ENCODE measurements at places on chromosomes 2 and 18.

GRCh38 chr2:240960971-240961876, 37.2 kb upstream of the SNED1 start:
- no peak for DNase-seq

DNA sequence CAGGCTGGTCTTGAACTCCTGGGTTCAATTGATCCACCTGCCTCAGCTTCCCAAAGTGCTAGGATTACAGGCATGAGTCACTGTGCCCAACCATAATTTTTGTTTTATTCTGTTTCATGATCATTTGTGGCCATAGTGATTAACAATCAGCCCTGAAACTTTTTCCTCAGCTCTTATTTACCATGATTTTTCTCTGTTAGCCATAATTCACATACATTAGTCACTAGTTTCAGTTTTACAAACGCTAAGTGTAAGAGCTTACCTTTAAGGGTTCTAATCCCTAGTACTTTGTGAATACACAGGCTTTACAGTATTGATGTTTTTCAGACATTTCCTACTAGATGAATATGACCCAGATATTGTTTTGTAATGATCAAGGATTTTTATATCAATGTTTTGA, 216.1 kb downstream of the DPP4 start:
- DNase-seq, result no peak

GRCh38 chr2:71460595-71461303, 7.4 kb downstream of the DYSF start:
- no peak for DNase-seq

DNA sequence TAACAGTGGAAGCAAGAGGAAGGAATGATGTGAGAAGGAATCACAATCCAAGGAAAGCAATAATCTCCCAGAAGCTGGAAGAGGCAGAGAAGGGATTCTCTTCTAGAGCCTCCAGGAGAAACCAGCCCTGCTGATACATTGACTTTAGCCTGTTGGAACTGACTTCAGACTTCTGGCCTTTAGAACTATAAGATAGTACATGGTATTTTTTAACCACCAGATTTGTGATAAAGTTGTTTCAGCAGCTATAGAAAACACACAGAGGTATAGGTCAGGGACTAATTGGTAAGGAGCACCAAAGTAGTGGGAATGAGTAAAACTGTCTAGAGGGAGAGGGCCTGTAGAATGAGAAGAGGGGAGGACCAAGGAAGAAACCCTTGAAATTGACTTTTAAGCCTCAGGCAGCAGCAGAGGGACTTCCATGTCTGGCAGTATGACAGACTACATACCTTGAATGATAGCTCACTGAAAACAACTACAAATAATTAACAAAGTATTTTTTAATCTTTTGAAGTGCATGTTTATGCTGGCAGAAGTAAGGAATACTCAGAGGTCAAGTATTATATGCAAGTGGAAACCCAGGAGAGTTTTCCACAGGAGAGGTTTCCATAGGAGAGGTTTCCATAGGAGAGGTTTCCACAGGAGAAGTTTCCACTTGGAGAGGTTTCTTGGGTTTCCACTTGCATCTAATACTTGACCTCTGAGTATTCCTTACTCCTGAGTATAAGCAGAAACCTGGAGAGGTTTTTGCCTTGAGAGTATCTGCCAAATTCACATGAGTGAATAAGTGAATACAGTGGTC, 33.8 kb upstream of the TMEM17 start:
- no peak for DNase-seq

DNA sequence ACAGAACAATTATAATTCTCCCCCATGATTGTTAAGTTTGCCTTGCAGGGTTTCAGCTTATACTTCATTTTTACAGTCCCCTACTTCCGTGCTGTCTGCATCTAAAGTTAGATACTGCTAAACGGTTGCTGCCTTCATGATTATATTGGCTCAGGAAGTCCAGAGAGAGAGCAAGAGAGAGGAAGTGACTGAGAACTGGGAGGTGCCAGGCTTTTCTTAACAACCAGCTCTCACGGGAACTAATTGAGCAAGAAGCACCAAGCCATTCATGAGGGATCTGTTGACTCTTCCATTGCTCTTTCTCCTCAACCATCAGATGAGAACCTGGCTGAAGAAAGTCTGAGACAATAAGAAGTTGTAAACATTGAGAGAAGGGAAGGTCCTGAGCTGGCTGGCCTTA, 125.5 kb upstream of the SIX2 start:
- DNase-seq, result no peak

GRCh38 chr2:136796339-136796738, 31.0 kb downstream of the THSD7B start:
- DNase-seq, result no peak

DNA sequence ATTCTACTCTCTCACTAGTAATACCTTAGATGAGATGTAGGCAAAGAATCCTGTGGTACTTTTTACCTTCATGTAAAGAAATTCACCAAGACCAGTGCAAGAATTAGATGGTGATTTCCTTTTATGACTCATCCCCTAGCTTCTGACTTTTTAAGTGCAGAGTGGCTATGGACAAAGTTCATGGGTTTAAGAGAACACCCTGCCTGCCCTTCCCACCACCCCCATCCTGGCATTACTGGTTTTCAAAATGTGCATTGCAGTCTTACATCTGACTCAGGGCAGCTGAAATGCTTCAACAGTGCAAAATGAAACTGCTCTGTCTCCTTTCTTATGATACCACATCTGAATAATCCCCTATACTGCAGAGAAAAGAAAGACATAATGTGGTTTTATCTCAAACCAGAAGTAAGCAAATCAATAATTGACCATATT, 22.6 kb downstream of the MAIP1 start:
- DNase-seq, result no peak

Measured in activated naive CD4-positive, alpha-beta T cell (primary cell).